CD4-positive, alpha-beta memory T cell (primary cell): ENCODE measurements at places on chromosomes 13 and 19. TPM values are rescaled to one million over a fixed set of nuclear protein-coding genes. Genes with fewer than 3 reads are reported as not detected.

DNA sequence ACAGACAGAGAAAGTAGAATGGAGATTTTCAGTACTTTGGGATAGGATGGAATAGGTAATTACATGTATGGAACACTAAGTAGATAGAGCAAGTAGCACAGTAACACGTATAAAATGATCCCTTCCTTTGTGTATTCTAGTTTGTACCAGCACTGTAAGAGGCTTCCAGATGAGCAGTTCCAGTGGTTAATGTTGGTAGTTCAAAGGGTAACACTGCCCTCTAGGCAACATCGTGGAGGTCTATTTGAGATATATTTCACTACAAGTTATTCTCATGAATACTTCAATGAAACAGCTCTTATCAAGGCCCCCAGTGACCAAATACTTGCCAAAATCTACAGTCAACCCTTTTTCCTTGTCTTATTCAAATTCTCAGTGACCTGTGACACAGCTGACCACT lies 13.5 kb upstream of the ZNF563 start:
- peak; percentile 36 for DNase-seq

DNA sequence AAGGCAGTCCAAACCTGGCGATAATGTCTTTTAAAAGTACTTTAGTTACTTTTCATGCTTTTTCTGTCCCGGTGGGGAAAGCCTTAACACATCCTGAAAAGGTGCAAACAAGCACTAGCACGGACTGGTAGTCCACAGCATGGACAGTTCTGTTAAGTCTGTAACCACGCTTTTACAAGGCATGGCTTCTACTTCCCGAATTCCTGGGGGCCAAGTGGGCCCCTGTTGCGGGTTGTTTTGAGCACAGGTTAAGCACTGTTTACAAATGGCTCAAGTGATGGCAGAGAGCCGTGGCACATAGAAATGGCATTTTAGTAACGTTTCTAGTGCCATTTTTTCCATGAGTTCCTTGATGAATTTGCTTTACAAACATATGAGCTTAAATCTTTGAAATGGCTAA lies 37.6 kb downstream of the ZNF493 start:
- DNase-seq: no peak

DNA sequence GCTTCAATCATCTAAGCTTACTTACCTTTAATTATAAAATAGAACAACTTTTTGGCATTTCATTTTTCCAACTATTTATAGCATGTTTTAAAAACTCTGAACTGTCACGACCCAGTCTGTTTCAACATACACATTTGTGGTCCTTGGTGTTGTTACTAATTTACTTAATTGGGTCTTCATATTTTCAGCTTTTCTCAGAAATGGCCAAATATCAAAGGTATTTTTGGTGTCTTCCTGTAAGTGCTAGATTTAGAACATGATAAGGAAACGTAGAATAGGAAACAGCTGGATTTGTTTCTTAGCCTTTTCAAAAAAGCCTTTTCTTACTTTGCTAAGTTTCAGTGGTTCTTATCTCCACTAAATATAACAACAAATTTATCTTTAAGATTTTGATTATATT lies 11.4 kb downstream of the LPAR6 start:
- peak; percentile 44 for DNase-seq

GRCh38 chr19:41546386-41546789 lies 29.6 kb upstream of the CEACAM21 start:
- peak; percentile 50 for DNase-seq

- DNase-seq: no peak
Observed at GRCh38 chr19:17420475-17420924, 653 bp downstream of the MVB12A start.

- DNase-seq: peak; percentile 47
Observed at GRCh38 chr19:1000095-1000494, at the start of gene GRIN3B. Gene GRIN3B (plus strand): TSS chr19:1000419. CDS start chr19:1000438, 19 bp downstream.

GRCh38 chr13:109480011-109480955 lies 306.1 kb downstream of the IRS2 start:
- no peak for DNase-seq

- DNase-seq: no peak
Observed at GRCh38 chr13:79937311-79937710, 403.6 kb downstream of the SPRY2 start.

DNA sequence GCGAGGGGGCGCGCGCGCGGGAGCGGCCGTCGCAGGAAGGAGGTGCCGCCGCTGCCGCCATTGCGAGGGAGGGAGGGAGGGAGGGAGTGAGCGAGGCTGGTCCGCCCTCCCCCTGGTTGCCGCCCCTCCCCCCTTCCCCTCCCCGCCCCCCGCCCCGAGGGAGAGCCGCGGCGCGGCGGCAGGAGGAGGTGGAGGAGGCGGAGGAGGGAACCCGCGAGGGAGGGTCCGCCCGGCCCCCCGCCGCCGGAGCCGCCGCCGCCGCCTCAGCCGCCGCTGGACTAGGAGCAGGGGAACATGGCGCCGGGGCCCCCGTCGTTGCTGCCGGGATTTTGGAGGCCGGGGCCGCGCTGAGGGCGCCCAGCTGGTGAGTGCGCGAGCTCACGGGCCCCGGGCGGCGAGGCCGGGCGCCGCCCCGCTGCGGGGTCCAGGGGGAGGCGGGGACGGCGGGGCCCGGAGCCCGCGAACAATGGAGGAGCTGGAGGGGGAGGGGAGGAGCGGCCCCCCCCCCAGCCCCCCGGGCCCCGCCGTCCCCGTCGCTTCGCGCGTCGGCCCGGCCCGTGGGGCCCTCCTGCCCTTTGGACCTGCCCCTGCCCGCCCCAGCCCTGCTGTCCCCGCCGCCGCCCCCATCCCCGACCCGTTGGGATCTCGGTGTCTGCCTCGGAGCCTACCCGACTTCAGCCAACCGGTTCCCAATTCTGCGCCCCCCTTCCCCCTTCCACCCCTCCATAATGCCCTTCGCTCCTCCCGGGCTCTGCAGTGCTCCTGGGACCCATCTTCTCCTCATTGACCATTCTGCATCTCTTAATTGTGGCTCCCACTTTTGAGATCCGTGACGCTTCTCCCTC lies at the start of gene ARHGAP35:
Gene ARHGAP35, plus strand, starts transcription at position 152 of the 845 bp plus-strand sequence. CDS start 57,679 bp downstream, outside the sequence.
- DNase-seq: no peak

DNA sequence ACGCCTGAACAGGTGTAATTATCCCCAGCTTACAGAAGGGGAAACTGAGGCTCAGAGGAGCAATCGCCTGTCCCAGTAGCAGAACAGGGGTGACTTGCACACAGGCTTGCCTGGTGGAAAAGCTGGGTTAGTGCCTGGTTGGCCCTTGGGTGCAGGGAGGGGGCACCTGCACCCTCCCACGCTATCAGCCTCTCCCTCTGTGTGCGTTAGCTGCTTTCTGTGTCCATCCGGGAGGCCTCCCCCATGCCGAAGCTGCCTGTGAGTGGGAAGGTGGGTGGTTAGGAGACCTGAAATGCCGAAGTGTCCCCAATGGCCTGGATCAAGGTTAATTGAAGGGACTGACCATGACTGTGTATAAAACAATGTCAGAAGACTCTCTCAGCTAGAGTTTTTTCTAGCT lies 295.0 kb downstream of the ZNF536 start:
- no peak for DNase-seq

GRCh38 chr19:46913198-46913851 lies 52.5 kb downstream of the ARHGAP35 start:
- no peak for DNase-seq

The KISS1R gene
- total RNA-seq: 0.79 TPM

The CCDC8 gene
- total RNA-seq: not detected

The SPACA4 gene
- not detected for total RNA-seq

The CGB2 gene
- not detected for total RNA-seq

The RASIP1 gene
- total RNA-seq: 0.22 TPM

The ARID3A gene
- total RNA-seq: 9.2 TPM

The GSX1 gene
- not detected for total RNA-seq

The FAM83E gene
- total RNA-seq: 5.3 TPM

The ANKRD24 gene
- total RNA-seq: 2.9 TPM

The URI1 gene
- total RNA-seq: 91.7 TPM
